Ovary (tissue), 10 donors: ENCODE measurements at places on chromosomes 11 and 22. TPM values are rescaled to one million over a fixed set of nuclear protein-coding genes. Genes with fewer than 3 reads are reported as not detected.

SVIP gene
- 21.1 TPM for total RNA-seq

TENM4 gene
- 121 TPM for total RNA-seq

MS4A7 gene
- total RNA-seq: 10.7 TPM

SEPTIN5 gene
- 38.9 TPM for total RNA-seq

HINFP gene
- 22.8 TPM for total RNA-seq

PKP3 gene
- 0.30 TPM for total RNA-seq
